ENCODE measurements at places on chromosomes 11 and 22.

DNA sequence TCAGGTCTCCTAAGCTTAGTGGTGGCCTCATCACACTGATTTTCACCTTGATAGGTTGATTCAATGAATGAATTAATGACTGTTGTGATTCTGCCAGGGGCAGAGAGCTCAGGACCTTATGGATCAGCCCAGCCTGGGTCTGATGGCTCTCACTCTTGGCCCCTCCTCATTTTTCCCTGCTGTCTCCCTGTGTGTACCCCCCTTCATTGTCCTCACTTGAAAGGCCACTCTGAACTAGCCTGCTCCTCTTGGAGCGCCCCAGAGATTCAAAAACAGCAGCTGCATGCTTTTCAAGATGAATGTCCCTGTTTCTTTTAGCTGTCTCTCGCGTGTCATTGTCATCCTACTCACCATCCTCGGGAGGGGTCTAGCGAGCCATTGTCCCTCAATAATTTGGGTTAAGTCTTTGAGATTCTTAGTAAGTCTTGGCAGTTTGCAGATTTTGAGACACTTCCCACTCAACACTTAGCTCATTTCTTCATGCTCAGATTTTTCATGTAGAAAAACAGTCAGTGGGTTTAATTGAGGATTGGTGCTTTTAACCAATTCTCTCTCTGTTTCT lies 42.5 kb upstream of the MICAL2 start:
- no peak for DNase-seq

- no peak for DNase-seq
Observed at GRCh38 chr22:42926104-42926503, 69.0 kb upstream of the ARFGAP3 start.

- DNase-seq, result no peak
Observed at GRCh38 chr11:131412061-131412460, 41.6 kb downstream of the NTM start.

DNA sequence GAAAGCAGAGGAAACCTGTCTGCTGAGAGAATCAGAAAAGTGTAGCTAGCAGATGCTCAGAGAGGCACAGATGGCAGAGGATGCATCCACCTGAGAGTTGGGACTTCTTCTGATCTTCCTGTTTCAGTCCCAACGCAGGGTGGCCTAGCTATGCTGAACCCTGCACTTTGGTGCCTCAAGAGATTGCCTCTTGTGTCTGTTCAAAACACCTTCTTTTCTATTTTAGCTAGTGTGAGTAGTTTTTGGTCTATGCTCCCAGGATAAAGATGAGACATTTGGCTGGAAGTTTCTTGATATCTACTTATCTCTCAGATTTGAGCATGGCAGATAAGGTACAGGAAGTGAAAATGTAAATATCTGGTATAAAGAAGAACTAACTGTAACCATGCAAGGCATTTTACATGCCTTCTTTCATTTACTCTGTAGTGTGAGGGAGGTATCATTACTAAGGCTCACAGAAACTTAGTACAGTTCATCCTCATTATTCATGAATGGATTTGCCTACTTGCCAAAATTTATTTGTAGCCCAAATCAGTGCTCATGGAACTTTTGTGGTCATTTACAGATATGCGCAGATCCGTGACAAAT lies 47.0 kb upstream of the PSMA1 start:
- DNase-seq, result no peak

- DNase-seq, result no peak
Observed at GRCh38 chr11:60766547-60766946, 9.9 kb downstream of the MS4A15 start.

DNA sequence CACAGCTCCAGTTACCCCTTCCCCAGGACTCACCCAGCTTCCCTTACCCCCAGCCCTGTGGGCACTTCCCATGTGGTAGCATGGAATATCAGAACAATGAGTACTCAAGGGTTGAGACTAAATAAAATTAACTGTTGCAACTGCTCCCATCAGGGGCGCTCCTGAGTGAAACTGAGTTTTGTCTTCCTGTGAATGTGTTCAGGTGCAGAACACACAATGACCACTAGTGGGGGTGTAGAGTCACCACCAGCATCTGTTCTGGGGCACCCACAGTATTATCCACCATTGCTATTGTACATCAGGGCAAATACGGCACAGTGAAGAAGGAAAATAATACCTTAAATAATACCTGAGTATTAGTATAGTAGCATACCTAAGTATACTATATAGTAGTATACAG lies 689.7 kb downstream of the TBC1D22A start:
- DNase-seq, result no peak

DNA sequence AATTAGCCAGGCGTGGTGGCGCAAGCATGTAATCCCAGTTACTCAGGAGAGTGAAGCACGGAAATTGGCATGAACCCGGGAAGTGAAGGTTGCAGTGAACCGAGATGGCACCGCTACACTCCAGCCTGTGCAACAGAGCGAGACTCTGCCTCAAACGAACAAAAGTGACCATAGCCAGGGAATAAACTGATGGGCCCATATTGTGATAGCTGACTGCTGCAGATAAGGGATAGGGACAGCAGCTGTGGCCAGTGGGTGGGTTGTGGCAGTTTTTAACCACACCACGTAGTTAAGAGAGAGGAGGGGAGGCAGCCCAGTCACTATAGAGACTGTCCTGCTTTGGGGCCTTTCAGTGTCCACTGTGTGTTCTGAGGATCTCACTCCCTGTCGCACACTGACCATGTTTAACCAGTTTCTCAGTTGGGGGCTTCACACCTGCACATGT lies 58.9 kb downstream of the PISD start:
- DNase-seq, result no peak

GRCh38 chr11:16896729-16897469 lies 117.3 kb downstream of the PLEKHA7 start:
- DNase-seq, result no peak

DNA sequence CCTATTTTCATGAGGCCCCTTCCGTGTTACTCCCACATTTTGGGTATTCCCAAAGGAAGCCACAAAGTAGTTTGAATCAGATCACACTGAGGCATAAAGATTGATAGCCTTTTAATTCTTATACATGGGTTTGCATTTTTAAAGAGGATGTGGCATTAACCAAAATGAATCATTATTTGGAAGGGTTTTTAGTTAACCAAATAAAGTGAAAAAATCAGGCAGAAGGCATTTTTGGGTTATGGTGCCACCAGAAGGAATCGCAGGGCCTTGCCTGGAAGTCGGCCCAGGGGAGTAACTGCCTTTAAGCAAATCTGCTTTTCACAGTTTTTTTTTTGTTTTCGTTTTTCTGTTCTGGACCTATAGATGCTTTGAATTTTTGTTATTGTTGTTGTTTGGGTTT lies 55.4 kb downstream of the HSD17B12 start:
- peak; percentile 68 for DNase-seq

DNA sequence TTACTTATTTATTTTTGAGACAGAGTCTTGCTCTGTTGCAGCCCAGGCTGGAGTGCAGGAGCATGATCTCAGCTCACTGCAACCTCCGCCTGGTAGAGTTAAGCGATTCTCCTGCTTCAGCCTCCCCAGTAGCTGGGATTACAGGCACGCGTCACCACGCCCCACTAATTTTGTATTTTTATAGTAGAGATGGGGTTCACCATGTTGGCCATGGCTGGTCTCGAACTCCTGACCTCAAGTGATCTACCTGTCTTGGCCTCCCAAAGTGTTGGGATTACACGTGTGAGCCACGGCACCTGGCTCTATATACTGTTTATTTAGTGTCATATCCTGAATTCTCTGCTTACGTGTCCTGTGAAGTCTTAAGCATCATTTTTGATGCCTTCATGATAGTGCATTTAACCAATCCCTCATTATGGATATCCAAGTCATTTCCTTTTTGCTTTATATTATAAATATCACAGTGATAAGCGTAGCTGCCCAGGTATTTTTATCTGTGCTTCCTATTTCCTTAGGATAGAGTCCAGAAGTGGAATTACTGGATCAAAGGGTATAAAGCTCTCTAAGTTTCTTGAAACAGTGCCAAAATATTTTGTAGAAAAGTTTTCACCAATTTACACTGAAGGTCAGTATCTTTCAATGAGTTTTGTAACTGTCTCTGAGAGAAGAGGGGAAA lies 871 bp upstream of the SIDT2 start:
- DNase-seq, result no peak

Data from AG20443 (cell line).